Activated T-helper 1 cell treated with anti-CD3 and anti-CD28 coated beads, Interleukin-2, amount 50 U/mL, for 16 hours (primary cell): ENCODE measurements at places on chromosomes 13 and 19.

DNA sequence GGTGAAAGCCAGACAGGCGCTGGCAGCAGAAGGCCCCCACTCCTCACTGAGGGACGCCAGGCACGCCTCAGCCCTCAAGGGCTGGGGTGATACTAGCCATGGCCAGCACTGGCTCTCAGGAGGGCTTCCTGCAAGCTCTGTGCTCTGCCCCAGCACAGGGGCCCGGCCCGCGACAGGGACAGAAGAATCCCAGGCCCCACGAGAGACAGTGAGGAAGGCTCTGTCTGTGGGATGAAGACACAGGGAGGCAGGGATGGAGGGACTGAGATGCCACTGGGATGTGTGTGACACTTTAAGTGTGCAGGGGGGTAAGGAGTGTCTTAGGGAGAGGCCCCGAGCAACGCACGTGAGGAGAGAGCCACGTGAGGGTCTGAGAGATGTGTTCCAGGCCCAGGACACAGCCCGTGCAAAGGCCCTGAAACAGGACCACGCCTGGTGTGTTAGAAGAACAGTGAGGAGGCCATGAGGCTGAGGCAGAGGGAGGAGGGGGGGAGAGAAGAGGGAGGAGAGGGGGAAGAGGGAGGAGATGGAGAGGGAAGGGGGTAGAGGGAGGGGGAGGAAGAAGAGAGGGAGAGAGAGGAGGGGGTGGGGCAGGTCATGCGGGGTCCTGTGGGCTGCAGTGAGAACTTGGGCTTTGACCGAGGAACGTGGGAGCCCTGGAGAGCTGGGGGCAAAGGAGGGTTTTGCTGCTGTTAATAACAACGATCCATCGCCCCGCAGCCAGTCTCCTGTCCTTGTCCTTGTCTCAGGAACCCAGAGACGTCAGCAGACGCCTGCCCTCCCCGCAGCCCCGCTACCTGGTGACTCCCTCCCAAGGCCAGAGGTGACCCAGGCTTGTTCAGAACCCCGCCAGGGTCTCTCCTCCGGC is 7.2 kb downstream of the RPL36 start:
- no peak for DNase-seq

GRCh38 chr19:13890136-13890535 is 13.2 kb downstream of the NANOS3 start:
- no peak for DNase-seq

- DNase-seq = peak; percentile 17
Observed at GRCh38 chr19:54325194-54325621, 12.2 kb upstream of the LILRA5 start.

DNA sequence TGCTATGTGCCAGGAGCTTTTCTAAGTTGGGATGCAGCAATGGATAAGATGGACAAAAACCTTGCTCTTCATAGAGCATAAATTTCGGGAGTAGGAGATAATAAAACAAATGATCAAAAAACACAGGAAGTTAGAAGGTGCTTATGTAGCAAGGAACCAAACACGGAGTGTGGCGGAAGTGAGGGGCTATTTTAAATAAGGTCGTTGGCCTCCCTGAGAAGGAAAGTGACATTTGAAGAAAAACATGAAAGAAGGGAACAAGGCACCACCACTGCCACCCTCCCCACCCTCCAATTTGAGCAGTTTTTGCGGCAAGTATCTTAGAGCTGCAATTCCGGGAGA is 3.2 kb upstream of the GSX1 start:
- DNase-seq = no peak

DNA sequence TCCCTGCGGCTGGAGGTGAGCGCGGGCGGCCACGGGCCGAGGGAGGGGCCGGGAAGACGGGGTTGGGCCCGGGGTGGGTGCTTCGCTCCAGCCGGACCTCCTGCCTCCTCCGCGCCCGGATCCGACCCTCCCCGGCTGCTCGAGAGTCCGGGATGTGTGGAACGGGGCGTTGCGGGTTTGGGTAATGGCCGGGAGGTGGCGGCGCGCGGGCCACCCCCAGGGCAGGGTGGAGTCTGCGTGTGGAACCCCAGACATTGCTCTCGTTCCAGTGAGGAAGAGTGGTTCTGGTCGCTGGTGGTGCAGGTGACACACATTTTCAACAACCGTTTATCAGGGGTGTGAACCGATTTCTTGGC is 38.8 kb downstream of the ARHGEF7 start:
- peak; percentile 34 for DNase-seq

- no peak for DNase-seq
Observed at GRCh38 chr19:7742991-7743390, 4.3 kb downstream of the CD209 start.

DNA sequence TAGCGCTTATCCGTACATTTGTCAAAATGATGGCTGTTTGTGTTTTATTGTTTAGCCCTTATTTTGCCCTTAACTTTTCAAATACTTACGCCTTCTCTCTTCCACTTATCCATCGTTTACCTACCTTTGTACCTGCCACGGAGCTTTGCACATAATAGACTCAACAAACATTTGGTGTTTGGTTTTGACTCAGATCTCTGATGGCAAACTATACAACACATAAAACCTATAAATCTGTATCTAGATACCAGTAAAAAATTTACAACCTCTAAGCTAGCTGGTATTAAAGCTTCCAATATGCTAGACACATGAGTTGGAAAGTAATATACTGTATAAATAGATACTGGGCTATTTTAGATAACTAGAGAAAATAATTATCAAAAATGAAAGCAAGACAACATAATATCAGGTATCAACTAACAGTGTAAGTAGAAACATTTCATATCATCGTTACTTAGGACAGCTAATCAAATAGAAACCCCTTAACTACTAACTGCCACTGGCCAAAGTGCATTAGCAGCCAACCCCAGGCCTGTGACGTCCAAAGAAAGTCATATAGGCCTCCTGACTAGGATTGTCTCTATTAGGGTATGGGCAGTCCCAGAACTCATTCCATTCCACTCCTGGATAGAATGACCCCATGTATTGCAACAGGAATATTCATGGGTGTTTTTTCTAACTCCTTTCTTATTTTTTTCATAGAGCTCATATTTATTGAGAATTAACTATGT is 53.8 kb downstream of the KCTD12 start:
- no peak for DNase-seq

GRCh38 chr13:90454002-90454636 is 893.4 kb upstream of the MIR17HG start:
- DNase-seq = no peak

DNA sequence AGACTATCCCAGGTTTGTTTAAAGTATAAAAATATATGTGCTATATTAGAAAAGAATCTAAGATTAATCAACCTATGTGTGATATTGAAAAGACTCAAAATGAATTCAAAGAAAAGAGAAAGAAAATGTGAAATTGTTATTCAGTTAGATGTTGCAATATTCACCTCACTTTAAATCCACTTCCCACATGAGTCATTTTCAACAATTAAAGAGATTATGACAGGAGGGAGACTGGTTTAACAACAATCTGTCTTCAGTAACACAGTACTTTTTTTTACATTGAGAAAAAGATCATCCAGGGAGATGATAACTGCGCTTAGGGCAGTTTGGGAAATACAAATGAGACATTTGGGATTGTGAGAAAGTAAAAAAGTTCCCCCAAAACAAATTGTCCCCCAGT is 1246.2 kb downstream of the SLITRK1 start:
- no peak for DNase-seq

GRCh38 chr13:43389983-43390382 is 366.6 kb downstream of the DNAJC15 start:
- DNase-seq = no peak

GRCh38 chr19:18300930-18301717 is 19.7 kb upstream of the JUND start:
- no peak for DNase-seq

DNA sequence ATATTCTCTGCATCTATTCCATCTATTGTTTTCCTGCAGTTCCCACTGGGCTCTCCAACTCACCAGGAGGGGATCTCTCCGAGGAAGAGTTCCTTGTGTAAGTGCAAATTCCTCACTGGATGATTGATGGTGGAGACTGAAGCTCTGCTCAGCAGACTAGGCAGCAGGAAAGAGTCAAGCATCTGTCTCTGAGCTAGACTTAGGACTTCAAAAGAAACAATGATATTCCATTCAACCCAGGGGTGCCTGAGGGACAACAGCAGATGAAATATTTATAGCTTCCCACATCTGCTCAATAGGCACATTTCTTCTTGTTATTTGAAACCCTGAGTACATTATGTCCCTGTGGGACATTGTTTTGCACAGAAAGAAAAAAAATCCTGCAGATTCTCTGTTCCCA is at the start of the genes OR7A5 and OR7C1:
TSS of gene OR7A5 (minus strand) at position 175 of the 400 bp plus-strand sequence. CDS start 6,944 bp downstream, outside the sequence.
TSS of gene OR7C1 (minus strand) at position 175 of the 400 bp plus-strand sequence. CDS start 35,049 bp downstream, outside the sequence.
- DNase-seq = no peak

DNA sequence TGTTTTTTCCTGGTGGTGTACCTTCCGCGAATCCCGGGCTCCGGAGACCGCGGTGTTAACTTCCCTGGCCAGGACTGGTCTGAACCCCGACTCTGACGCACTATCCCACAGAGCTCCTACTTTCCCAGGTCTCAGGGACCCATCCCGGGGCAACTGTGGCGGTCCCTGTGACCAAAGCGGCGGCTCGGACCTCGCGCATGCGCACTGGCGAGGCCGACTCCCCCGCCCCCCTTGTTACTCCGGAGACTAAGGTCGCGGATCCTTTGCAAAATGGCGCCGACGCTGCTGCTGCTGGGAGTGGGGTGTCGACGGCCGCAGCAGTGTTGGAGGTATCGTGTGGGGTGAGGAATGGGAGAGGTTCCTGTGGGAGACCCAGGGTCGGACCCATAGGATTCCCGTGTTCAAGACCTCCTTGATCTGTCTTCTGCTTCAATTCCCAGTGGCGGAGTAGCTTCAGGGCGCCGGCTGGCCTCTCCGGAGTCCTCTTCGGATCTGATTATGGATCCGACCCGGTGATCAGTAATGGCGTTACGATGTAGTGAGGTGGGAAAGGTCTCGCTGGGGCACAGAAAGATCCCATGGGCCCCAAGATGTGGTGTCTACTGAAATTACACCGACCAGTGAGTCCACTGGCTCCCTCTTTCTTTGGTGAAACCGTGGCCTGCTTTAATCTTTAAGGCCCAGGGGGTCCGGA is 66.6 kb upstream of the ZNF527 start:
- no peak for DNase-seq

DNA sequence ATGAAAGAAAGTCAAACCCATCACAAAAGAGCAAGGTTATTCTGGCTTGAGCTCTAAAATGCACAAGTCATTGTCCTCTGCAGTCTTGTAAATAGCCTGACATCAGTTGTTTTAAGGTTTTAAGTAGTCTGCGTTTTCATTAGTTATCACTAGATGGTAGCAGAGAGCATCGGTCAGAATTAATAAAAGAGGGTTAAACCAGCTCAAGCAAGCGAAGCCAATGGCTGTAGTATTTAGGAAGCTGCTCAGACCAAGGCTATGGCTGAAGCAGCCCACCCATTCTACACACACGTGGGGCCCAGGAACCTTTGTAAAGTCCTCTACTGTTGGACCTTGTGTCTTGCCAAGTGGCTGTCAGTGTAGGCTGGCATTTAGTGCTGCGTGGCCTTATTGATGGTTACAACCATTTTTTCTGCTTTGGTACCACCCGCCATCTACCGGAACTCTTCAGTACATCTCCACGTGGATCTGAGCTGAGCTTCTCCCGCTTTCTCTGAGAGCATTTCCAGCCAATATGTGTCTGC is 13.3 kb upstream of the ZNF57 start:
- no peak for DNase-seq

- no peak for DNase-seq
Observed at GRCh38 chr13:37288057-37288720, 182.7 kb upstream of the CSNK1A1L start.

DNA sequence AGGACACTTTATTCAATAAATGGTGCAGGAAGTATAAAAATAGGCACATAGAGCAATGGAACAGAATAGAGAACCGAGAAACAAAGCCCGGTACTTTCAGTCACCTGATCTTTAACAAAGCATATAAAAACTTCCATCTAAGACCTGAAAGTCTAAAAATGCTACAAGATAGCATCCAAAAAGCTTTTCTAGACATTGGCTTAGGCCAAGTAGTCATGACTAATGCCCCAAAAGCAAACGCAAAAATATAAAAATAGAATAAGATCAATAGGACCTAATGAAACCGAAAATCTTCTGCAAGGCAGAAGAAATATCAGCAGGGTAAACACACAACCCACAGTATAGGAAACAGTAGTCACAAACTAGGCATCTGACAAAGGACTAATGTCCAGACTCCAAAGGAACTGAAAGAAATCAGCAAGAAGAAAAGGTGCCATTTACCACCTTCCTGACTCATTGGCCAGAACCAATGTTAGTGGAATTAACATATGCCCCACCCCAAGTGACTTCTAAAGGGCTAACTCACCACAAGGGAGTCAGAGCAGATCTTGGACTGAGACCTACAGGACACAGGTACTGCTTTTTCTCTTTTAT is 40.8 kb upstream of the CEACAM21 start:
- DNase-seq = no peak

DNA sequence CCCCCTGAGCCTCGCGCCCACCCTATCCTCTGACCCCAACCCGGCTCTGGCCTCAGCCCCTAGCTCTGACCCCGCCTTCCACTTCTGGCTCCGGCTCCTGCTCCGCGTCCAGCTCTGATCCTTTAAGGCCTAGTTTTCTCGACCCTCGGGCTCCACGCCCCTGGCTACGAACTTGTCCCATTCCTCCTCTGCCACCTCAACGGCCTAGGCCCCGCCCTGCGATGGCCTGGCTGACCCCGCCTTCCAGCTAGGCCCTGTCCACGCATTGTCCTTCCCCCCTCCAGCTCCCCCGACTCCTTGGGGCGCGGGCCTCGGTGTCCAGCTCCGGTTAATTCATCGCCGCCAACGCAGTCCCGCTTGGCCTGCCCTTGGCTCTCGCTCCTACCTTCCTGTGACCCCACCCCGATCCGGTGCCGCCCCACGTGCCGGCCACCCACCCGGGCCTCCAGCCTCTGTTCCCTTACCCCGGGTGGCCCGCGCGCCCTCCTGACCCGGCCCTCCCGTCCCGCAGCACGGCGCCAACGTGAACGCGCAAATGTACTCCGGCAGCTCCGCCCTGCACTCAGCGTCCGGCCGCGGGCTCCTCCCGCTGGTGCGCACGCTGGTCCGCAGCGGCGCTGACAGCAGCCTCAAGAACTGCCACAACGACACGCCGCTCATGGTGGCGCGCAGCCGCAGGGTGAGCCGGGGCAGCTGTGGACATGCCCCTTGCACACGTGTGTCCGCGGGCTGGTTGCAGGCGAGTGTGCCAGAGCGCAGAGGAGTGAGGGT is 9.4 kb downstream of the BCL3 start:
- no peak for DNase-seq

- no peak for DNase-seq
Observed at GRCh38 chr19:4547303-4548237, 7.7 kb upstream of the LRG1 start.

DNA sequence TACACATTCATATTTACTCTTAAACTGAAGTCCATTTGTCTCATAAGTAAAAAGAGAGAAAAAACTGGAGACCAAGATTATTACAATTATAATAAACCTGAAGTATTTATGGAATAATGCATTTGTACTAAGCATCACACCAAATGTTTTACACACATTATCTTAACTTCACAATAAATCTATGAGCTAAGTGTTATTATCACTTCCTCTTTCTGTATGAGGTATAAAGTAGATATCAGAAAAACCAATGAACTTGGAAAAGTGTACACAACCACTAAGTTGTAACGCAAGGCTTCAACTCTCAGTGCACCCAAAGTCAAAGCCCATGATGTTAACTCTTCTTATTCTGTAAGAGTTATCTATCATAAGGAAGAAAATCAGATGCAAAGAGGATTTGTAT is 274.7 kb downstream of the FGF14 start:
- no peak for DNase-seq

GRCh38 chr13:112177450-112178288 is 110.7 kb downstream of the SOX1 start:
- no peak for DNase-seq

- no peak for DNase-seq
Observed at GRCh38 chr13:32028711-32029110, 2.9 kb upstream of the FRY start.

GRCh38 chr19:16260160-16260811 is 62.6 kb downstream of the AP1M1 start:
- DNase-seq = no peak
